Activated CD4-positive, alpha-beta memory T cell treated with anti-CD3 and anti-CD28 coated beads, Interleukin-2, amount 10 ng/mL, durations not matched to agents 7 days and 5 days (primary cell): ENCODE measurements at places on chromosomes 2 and 18. TPM values are rescaled to one million over a fixed set of nuclear protein-coding genes. Genes with fewer than 3 reads are reported as not detected.

DNA sequence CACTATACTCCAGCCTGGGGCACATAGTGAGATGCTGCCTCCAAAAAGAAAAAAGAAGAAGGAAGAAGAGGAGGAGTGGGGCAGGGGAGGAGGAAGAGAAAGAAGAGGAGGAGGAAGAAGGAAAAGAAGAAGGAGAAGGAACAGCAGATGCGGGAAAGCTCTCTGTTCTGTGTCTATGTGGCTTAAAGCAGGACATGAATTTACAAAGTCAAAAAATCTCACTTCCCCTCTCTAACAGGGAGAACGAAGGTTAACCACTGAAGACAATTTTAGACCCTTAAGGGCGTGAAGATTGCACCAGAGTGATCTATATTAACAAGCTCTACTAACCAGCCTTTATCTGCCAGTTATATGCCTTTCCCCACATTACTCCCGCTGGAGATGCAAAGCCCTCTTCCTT is 258.9 kb downstream of the METTL4 start:
- DNase-seq: no peak

The IL36RN gene
- total RNA-seq: not detected

DNA sequence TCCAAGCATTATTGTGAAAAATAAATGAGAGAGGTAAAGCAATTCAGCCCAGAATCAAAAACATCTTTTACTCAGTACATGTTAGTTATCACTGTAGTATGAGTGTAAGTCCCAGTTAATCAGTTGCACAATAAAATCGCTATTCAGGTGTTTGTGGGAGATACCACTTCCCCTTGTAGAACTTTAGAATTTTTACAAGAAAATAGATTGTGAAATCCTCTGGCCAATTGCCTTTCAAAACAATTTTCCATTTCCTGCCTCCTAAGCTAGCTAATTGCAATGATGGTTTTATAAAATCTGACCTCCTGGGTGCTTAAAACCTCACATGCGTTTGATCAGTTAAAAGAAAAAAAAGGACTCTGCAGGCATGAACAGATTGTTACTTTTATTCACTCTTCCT is 332.5 kb downstream of the PID1 start:
- no peak for DNase-seq

- DNase-seq: peak; percentile 28
These were observed 9.7 kb upstream of the OTOS start for GRCh38 chr2:240149943-240150784.

DNA sequence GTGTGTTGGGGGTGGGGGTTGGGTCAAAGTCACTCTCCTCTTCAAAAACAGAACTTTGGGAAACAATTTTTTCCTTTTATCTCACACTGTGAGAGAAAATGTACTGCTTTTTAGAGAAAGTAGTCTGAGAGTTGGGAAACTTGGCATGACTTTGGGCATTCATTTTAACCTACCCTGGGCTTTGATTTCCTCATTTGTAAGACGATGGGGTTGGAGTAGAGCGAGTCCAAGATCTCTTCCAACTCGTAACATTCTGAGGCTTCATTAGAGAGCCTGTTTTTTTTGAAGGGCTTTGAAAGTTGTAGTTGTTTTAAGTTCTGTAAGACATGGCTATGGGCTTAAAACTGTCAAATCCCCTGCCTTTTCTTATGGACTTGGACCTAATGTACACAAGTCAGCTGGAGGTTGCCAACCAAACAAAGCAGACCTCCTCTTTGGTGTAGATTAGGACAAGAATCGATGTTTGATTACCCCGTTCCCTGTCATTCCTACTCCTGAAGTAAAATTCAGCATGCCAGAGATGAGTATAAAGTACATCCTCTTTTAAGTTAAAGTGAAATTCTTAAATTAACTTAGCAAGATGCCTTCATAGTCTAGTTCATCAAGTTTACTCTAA is 8.4 kb downstream of the PHLPP1 start:
- DNase-seq: no peak

DNA sequence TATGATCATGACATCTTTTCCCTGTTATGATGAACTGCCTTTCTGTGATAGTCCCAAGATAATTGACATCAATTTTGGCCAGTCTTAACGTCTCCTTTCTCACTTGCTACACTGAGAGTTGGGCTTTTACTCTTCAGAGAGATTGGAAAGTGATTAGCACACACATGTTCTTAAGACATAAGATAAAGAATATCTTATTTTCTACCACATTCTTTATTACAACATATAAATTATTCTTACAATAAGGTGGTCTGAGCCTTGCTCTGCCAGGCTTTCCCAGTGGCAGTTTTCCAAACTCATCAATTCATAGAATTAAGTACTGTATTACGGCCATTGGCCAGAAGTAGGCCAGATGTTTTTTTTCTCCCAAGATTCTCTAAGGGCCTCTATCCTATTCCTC is 5.7 kb upstream of the DSC3 start:
- no peak for DNase-seq

The SLC38A11 gene
- not detected for total RNA-seq
